ENCODE measurements at places on chromosomes 2 and 18.

DNA sequence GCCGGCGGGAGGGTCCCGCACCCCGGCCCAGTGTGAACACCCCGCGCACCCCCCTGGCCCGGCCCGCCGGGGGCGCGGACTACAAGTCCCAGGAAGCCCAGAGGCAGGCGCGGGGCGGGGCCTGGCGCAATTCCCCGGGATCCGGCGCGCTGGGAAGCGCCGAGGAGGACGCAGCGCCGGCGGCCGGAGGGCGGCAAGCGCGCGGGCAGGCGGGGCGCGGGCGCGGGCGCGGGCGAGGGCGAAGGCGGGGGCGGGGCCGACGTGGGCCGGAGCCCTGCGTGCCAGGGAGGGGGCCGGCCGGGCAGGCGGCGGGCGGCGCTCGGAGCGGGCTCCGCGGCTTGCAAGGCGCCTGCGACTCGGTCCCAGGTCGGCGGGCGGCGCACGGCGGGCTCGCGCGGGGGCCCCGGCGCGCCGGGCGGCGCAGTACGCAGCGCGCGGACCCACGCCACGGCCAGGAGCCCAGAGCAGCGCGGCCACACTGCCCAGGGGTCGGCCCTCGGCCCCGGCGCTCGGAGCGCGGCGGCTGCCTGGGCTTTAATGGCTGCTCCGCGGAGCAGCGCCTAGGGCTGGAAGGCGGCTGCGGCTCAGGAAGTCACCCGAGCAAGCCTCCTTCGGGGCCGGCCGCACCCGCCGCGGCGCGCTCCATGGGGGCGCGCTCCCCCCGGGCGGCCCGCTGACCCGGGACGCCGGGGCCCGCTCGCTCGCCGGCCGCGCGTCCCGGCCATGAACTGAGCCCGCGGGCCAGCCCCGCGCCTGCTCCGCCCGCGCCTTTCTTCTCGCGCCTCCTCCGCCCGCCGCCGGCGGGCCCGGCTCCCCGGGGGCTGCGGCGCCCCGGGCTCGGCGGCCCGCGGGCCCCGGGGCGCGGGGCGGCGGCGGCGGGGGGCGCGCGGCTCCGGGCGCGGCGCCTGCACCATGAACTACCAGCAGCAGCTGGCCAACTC is at the start of gene AGAP1:
AGAP1 (plus strand) TSS at position 269 of the 941 bp plus-strand sequence.
- peak; percentile 93 for DNase-seq

DNA sequence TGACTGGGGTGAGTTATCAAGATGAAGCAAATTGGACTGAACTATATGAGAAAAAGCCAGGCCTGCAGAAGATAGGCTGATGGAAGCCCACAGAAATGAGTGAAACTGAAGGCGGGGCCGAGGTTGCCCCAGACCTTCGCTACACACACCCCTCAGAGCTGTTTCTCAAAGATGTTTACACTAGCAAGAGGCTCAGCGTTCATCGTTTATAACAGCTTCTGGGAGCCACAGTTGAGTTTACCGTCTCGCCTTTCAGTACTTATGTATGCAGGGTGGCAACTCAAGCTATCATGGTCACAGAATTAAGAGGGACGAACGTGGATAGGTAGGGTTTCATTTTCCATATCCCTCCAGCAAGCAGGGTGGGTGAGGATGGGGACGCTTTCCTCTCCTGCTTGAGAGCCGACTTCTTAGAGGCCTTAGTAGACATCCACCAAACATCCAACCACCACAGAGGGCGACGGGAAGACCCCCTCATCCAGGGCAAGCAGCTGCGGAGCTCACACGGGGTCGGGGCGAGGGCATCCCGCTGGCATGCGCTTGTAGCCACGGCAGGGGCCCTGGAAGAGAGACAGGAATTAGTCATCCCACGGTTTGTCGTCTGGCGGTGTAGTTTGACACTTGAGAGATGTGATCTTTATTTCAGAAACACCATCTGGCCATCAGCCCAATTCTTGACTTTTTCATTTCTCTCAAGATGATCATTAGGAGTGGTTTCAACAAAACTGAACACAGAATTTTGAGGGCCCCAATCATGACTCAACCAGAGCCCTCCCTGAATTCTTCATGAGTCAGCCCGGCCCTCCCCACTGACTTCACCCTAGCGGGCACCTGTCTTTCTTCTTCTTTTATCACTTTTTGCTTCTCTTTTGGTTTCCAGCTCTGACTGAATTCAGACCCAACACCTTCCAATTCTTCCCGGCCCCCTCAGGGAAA is 109.1 kb upstream of the CTDP1 start:
- no peak for DNase-seq

- DNase-seq, result no peak
Measured at GRCh38 chr18:31510319-31510718, 12.3 kb downstream of the DSG2 start.

DNA sequence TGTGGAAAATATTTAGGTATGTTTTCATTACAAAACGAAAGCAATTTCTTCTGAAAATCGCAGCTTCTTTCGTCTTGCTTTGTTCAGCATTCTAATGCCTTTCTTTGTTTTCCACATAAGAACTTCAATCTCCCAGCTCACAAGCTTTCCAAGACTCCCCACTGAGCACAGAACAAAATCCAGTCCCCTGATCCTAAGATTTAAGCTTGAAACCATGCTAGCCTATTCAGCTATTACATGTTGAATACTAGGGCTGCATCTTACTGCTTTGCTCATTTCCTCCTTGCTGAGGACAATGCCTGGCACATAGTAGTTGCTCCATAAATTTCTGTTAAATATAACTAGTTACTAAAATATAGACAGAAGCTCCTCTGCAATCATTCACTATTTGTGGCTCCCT is 160.6 kb downstream of the GALNT3 start:
- no peak for DNase-seq

DNA sequence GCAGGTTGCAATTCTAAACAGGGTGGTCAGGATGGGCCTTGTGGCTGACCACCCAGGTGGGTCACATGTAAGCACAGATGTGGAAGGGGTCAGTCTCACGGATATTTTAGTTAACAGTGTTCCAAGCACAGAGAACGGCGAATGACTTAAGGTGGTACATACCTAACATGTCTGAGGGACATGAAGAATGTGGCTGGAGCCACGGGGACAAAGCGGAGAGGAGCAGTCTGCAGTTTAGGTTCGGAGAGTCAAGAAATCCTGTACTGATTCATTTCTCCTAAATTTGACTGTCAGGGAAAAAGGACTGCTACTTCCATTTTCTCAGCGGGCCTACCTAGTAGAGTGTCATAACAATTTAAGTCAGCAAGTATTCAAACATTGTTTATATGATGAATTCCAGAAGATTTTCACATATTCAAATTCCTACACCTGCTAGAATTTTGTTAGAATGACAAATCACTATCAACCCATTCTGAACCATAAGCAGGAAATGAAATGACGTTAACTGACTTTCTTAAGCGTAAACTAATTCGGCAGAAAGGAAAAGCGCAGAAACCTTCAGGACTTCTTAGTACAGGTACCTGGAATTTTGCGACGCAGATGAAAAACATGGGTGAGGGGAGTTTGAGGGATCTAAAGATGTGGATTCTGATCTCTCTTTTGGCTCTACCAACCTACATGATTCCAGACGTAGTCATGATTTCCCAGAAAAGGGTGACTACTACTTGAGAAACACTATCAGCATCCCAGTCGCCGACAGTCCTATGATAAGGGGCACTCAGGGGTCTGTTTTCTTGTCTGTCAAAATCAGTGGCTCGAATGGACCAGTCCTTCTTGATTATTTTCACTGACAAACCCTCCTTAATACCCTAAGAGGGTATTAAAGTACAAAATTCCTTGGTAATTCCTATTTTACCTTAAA is 41.3 kb downstream of the PTPN2 start:
- no peak for DNase-seq

DNA sequence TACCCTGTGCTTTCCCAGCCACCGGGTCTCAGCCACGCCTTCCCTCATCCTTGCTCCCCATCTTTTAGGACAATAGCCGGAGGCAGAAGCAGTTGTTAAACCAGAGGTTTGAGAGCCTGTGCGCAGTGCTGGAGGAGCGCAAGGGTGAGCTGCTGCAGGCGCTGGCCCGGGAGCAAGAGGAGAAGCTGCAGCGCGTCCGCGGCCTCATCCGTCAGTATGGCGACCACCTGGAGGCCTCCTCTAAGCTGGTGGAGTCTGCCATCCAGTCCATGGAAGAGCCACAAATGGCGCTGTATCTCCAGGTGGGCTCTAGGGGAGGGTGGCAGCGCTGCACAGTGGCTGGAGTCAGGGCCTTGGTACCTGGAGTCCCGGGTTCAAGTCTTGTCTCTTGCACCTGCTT is 2.7 kb downstream of the UCN start:
- no peak for DNase-seq

DNA sequence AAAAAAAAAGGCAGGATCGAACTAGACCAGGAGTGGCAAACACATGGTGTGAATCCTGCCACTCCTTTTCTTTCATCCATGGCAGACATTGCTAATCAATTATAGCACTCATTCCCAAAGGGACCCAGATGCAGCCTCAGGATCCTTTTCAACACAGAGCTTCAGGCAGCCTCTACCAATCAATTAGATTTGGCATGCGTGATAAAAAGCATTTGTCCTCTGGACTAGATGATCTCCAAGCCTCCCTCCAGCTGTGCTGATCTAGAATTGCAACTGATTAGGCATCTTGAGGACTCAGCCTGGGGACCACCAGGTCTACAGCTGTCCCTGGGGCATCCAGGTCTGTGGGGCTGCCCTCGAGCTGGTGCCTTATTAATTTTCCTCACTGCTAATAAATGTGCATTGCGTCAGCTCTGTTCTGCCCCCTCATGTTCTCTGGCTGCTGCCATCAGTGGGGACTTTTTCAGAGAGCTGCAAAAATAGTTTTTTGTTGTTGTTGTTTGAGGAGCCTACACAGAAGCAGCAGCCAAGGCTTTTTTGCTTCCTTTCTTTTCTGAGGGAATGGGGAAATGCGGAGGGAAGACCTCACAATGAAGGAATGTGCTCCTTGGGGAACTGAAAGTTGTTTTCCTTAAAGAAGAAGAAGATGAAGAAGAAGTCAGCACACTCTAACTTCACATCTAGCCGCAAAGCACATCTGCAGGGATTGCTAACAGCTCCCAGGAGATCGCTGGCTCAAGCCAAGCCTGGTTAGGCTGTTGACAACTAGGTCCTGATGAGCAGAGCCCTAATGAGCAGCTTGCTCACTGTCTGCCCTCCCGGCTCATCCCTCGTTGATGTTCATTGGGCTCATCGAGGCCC is 8.8 kb upstream of the ATOH8 start:
- DNase-seq, result peak; percentile 66

DNA sequence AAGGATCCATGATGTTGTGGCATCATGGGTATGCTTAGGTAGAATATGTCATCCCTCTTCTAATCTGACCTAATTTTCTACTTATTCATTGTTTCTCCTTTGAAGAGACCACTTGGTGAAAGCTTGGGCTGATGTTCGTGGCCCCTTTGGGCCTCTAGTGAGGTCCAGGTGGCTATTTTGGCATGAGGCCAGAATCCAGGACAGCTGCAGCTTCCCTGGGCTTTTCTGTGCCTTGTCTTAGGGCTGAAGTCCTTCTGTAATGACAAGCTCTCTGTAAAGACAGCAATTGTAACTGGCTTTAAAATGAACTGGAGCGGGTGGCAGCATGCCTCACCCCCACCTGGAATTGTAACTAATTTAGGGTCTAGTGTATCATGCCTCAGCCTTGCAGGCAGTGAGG is 15.6 kb upstream of the MC2R start:
- no peak for DNase-seq

DNA sequence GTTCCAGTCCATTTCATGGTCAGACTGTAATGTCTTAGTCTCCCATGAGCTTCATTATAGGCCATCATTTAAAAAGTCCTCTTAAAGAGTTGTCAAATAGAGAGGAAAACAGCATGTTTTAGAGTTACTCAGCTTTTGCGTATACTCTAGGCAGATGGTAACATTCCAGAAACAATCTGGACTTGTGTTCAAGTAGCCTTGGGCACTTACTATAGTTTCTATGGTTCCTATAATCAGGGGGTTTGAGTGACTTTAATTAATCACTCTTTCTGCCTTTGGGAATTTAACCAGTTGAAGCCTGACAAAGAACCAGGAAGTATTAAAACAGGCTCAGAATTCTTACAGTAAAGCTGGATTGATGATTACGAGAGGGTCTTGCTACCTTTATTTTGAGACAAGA is 42.1 kb upstream of the SCN7A start:
- no peak for DNase-seq

DNA sequence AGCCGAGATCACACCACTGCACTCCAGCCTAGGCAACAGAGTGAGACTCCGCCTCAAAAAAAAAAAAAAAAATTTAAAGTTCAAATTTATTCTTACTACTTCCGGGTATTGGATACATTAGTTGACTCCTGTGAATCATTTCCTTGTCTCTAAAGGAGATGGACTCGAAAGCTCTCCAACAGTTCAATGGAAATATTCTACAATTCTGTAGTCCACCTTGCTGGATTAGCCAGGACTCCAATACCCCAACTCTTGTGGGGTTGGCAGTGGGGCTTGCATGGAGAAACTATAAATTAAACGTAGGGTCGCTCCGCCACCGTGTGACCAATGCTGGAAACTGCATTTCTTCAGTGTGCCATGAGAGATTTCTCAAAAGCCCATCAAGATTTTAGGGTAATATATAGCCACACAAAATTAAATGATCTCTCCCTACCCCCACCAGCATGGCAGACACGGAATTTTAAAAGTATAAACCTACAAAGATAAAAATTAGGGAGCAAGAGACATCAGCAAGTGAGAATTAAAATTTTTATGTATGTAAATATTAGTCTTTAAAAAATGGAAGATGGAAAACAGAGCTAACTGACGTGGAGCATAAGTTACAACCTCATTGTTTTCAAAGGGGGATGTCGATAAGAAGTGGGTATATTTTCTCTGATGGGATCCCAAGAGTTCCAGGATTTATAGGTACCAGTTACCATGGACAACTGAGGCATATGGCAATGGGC is 27.8 kb upstream of the GAREM2 start:
- DNase-seq, result peak; percentile 74

GRCh38 chr2:71064754-71065621 is 3.5 kb upstream of the NAGK start:
- no peak for DNase-seq

DNA sequence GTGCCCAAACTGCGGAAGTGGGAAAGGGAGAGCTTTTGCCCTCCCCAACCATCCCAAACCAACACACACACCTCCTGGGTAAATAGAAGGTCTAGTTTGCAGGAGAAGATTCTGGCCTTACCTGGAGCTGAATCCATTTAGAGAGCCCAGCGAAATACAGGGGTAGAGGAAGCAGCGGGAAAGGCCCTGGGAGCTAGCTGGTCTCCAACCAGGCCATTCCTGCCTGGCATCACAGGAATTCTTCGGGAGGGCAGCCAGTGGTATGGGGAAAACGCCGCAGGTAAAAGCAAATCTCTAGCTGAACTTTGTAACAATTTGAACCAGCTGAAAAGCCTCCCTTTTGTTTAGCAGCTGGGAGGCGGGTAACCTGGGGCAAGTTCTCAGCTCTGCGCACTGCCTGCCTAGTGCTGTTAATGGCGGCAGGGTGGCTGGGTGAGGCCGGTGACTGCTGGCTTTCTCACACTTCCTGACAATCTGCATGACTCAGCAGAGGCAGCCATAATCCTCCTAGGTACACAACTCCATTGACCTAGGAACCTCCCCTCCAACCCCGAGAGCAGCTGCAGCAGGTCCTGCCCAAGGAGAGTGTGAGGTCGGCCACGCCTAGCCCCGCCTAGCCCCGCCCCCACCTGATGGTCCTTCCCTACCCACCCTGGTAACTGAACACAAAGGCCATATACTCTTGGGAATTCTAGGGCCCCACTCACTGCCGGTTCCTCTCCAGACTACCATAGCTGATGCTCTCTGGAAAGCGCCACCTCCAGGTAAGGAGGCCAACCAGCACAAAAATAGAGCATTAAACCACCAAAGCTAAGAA is 483.8 kb upstream of the REG3G start:
- no peak for DNase-seq
